Dorsolateral prefrontal cortex (tissue), 122 donors: ENCODE measurements at places on chromosomes 4 and X. TPM values are rescaled to one million over a fixed set of nuclear protein-coding genes. Genes with fewer than 3 reads are reported as not detected.

GRCh38 chr4:177696438-177696966, 254.3 kb upstream of the AGA start:
- DNase-seq = no peak

DNA sequence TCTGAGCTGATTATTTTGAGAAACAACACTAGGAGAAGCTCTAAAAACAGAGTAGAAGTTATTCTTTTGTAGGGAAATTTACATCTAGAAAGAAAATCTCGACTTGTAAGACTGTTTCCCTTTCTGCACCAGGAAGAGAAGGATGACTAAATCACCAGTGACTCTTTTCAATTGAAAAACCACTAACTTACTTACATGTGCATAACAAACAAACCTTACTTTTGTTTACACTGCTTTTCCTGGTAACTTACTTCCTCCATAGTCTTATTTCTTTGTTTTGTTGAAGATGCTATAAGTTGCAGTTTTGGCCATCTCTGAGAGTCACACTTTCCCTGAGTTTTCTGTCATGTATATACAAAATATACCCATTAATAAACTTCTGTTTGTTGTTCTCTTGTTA, 293.6 kb upstream of the FAT4 start:
- no peak for DNase-seq

DNA sequence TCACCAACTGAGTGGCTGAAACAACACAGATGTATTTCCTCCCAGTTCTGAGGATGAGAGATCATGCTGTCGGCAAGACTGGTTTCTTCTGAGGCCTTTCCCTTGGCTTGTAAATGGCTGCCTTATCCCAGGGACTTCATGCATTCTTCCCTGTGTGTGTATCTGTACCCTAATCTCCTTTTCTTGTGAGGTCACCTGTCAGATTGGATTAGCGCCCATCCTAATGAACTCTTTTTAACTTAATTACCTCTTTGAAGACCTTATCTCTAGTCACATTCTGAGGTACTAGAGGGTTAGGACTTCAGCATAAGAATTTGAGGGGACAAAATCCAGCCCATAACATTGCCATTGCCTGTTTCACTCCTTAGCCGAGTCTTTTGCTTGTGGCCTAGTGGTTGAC, 59.5 kb upstream of the TMEM150C start:
- DNase-seq = no peak

DNA sequence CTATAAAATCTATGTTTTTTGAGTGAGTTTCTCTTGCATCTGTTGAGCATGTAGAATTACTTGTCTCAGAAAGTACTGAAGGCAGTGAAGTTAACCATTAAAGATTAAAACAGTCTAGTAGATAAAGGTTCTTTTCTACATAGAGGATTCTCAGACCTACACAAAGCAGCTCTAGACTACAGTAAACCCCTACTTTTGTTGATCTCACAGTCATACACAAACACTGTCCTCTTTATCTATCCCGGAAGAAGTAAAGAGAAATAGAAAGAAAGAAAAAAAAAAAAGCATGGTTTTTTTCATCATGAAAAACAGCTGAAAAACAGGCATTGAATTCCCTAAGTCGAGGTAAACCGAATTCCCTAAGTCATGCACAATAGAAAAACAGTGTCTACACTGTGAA, 58.6 kb downstream of the COL25A1 start:
- DNase-seq = no peak

DNA sequence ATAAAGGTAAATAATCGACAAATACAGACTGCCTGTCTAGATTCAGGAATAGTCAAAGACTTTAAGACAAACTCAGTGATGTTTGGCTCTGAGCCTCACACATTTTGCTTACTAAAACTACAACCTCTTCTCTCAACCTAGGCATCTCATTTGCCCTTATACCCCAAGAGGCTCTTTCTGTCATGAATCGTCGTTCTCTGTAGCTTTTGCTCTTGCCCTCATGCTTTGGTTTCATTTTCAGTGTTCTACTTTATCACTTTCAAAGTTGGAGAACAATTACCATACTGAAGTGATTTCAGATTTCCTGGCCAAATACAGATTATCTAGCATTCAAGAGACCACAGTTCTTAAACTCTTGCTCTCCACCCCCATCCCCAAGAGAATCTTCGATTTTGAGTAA, 114.1 kb upstream of the RAP2C start:
- no peak for DNase-seq

GRCh38 chr4:73518340-73518739, 36.8 kb downstream of the AFM start:
- DNase-seq = no peak

- DNase-seq = no peak
Measured at GRCh38 chr4:138405466-138405891, 163.3 kb upstream of the SLC7A11 start.

DNA sequence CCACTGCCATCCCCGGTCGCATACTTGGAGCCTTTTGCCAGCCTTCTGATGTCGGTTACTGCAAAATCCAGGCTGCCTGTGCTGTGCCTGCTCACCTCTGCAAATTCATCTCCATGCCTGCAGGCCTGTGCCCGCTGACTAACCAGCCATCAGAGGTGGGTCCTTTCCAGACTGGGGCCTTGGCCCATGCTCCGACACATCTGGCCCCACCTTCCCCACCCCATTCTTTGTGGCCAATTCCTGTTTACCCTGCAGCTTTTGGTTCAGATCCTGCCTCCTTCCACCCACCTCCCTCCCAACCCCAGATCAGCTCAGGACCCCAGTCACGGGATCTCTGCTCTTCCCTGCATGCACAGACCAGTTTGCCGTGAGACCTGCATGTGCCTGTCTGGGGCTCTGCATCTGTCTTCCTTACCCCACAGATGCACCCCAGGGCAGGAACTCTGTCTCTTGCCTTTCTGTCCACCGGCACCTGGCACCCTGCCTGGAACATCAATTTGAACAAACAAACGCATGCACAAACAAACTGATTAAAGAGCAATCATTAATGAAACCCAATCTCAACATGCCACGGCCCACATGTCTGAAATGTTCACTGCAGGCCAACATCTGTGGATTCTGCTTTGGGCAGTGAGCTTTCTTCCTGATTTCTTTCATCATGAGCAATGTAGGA, 112.8 kb upstream of the PSAPL1 start:
- no peak for DNase-seq

DNA sequence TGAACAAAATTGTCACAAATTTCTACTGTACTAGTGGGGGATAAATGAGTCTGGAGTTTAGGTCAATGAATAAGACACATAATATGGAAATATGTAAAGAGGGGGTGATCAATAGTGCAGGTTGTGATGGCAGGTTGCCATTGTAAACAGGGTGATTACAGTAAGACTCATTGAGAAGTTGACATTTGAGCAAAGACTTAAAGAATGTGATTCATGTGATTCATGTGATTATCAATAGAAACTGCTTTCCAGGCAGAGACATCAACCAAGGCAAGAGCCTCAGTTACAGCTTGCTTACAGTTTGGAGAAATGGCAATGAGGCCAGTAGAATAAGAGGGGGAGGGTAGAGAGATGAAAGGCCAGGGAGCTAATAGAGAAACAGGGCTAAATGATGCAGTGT, 45.8 kb upstream of the GIMD1 start:
- no peak for DNase-seq

DNA sequence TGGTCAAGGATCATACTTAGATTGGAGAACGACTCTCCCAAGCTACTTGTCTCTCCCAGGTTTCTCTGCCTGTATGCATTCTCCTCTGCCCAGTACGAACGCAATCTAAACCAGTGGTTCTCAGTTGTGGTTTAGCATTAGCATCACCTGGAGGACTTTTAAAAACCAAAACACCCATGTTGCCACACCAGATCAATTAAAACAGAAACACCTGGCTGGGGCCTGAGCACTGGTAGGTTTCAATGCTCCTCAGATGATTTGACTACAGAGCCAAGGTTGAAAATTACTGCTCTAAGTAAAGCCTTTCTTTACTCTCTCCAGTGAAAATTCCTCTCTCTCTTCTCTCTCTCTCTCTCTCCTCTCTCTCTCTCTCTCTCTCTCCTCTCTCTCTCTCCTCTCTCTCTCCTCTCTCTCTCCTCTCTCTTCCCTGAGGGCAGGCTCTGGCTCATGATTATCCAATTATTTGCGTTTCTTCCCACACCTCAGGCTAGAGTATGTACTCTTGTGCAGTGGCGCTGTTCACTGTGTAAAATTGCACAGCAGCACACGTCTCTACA, 153.7 kb upstream of the FGF13 start:
- DNase-seq = no peak

DNA sequence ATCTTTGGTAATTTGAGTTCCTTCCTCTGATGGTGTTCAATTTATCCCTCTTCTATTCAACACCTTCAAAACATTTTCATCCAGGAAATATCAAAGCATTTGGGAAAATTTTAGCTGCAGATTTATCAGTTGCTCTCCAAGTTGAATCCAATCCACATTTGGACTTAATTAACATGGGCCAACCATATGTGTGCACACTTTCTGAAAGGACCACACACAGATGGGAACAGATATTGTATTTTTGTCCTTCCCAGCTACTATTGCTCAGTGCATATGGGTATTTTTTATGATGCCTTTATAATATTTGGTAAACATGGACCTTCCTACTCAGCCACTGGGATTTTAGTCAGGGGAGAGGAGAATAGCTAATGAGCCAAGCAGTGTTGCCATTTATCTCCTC, 65.2 kb downstream of the GLRA2 start:
- no peak for DNase-seq

DNA sequence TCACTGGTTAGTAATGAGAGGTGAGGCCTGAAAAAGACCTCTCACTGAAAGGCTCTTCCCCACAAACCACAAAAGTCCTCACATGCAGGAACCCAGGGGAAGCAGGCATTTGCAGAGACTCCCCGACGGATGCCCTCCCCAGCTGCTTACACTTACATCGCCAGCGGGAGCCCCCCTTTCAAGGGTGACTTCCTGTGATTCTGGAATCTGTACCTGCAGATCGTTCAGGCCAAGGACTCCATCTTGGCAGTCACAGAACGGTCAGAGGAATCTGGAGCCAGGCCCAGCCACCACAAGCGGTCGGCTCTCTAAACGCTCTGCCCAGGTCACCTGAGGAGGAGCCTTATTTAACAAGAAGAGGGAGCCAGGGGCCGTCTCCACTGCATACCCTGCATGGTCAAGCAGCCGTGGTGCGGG, 71.3 kb upstream of the STS start:
- no peak for DNase-seq

DNA sequence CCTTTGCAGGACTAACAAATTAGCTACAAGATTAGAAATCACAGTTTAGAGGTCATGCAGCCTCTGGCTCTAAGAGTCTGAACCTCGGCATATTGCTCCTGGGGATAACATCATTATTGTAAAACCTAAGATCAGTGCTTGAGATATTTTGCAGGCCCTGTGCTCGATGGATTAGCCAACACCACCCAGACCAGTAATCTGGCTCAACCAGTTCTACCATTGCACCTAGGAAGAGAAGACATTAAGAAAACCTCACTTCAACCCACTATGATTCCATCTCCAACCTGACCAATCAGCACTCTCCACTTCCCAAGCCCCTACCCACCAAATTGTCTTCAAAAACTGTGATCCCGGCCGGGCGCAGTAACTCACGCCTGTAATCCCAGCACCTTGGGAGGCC, 43.6 kb downstream of the WFS1 start:
- DNase-seq = no peak

DNA sequence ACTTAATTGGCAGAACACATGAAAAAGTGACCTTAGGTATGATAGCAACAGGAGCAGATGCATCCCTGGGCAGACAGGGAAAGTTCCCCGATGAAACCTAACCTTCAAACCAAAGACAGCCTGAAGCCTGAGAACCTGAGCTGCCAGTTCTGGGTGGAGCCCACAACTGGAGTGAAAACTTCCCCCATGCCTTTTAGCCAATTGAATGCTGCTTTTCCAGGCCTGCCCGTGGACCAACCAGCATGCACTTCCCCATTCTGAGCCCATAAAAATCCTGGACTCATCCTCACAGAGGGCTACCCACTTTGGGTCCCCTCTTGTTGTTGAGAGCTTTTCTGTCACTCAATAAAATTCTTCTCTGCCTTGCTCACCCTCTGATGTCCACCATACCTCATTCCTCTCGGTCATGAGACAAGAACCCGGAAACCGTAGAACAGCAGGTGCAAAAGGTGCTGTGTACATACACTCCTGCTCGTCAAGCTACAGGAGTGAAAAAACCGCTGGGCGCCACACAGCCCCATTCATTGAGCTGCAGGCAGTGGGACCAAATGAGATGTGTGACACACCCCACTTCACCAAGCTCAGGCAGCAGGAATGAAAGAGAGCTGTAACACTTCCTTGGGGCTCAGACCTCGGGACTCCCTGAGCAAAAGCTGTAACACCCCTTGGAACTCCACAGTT, 13.9 kb upstream of the SLC7A11 start:
- DNase-seq = no peak

DNA sequence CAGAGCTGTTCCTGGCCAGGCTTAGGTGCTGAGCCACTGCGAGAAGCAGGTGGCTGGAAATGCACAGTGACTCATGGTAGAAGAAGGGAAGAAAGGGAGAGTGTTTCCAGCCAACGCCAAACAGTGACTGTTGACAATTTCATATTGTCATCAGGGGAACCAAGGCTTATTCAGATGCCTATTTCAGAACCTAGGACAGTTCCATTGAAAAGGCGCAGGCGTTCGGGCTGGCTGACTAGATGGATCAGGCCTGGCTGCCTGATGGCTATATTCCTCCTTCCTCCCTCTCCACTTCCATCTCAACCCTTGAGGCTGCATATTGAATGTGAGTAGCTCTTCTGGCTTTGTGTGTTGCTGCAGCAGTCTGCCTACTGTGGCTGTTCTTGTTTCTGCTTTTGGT, 73.0 kb upstream of the FRMPD4 start:
- peak; percentile 48 for DNase-seq

DNA sequence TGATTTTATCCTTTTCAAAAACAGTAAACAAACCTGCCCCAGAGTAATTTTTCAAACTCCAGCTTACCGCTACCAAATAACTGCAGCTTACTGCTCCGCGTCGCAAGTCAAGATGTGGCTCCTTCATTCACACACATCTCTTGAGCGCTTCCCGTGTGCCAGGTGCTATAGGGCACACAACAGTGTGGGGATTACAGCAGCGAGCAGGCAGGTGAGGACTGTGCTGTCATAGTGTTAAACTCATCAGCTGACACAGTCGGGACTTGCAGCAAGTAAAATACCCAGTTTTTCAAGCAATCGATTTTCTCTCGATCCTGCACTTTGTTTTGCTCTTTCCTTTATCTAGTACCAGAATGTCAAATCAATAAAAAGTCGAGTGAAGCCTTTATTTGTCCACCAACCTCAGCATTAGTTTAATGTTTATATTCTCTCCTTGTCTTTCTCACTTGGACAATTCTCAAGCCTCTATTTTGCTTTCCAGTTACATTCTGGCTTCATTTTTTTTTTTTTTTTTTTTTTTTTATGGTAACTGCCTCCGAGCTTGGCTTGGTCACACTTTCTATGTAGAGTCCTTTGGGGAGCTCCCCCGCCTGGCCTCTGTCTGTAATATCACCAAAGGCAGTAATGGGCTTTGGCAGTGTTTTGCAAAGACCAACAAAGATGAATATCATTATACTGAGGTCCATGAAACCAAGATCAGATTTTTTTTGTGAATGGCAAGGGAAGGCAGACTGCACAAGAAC, 8.3 kb upstream of the ASB5 start:
- peak; percentile 33 for DNase-seq

The CCKAR gene
- total RNA-seq = 0.81 TPM

The TMPRSS11B gene
- total RNA-seq = not detected

The FOXR2 gene
- not detected for total RNA-seq

The MID2 gene
- total RNA-seq = 24.1 TPM

The EGFL6 gene
- 0.21 TPM for total RNA-seq
